ENCODE measurements at places on chromosomes 2 and 18. TPM values are rescaled to one million over a fixed set of nuclear protein-coding genes. Genes with fewer than 3 reads are reported as not detected.

CD226 gene
- total RNA-seq, result 57.7 TPM

SLC11A1 gene
- total RNA-seq, result 0.08 TPM

PLB1 gene
- 1.4 TPM for total RNA-seq

CYTIP gene
- 302 TPM for total RNA-seq

ST8SIA5 gene
- total RNA-seq, result not detected

LYG2 gene
- not detected for total RNA-seq

VAMP8 gene
- total RNA-seq, result 98.3 TPM

CACNB4 gene
- 0.56 TPM for total RNA-seq

CRYGD gene
- total RNA-seq, result not detected

C2orf66 gene
- total RNA-seq, result not detected

MSH6 gene
- total RNA-seq, result 173 TPM

C2orf69 gene
- 20.8 TPM for total RNA-seq

PRKAG3 gene
- not detected for total RNA-seq

HNMT gene
- total RNA-seq, result not detected

NEU2 gene
- not detected for total RNA-seq

DHX57 gene
- 22.1 TPM for total RNA-seq

RAB31 gene
- total RNA-seq, result 0.78 TPM

TSPYL6 gene
- total RNA-seq, result not detected

SERPINB12 gene
- not detected for total RNA-seq

NCKAP5 gene
- total RNA-seq, result not detected

TUBA4B gene
- not detected for total RNA-seq

SLC8A1 gene
- 0.22 TPM for total RNA-seq

CMPK2 gene
- total RNA-seq, result 11.8 TPM

GPR155 gene
- total RNA-seq, result 14.5 TPM

RAB17 gene
- 0.40 TPM for total RNA-seq

NDUFV2 gene
- 302 TPM for total RNA-seq

TRAPPC12 gene
- 58.7 TPM for total RNA-seq

DCDC2C gene
- total RNA-seq, result not detected

MAP2 gene
- total RNA-seq, result 0.21 TPM

EML6 gene
- total RNA-seq, result 0.54 TPM

ANKRD62 gene
- not detected for total RNA-seq

IL36B gene
- not detected for total RNA-seq

CNGA3 gene
- total RNA-seq, result not detected

BOLA3 gene
- 154 TPM for total RNA-seq

OBSL1 gene
- total RNA-seq, result 2.0 TPM

NPC1 gene
- total RNA-seq, result 22.3 TPM

CHRND gene
- total RNA-seq, result not detected

ABCG8 gene
- not detected for total RNA-seq

ABCB11 gene
- total RNA-seq, result not detected

PIK3C3 gene
- total RNA-seq, result 52.8 TPM

FER1L5 gene
- not detected for total RNA-seq

GAREM1 gene
- total RNA-seq, result not detected

NOL4 gene
- total RNA-seq, result not detected

IL18RAP gene
- total RNA-seq, result 5.3 TPM

GLB1L gene
- 1.6 TPM for total RNA-seq

OSBPL6 gene
- 3.1 TPM for total RNA-seq
